T-helper 1 cell (primary cell): ENCODE measurements at places on chromosomes 7 and 10.

- no peak for DNase-seq
These were observed 111.0 kb downstream of the KAT6B start for GRCh38 chr10:74937266-74937856.

DNA sequence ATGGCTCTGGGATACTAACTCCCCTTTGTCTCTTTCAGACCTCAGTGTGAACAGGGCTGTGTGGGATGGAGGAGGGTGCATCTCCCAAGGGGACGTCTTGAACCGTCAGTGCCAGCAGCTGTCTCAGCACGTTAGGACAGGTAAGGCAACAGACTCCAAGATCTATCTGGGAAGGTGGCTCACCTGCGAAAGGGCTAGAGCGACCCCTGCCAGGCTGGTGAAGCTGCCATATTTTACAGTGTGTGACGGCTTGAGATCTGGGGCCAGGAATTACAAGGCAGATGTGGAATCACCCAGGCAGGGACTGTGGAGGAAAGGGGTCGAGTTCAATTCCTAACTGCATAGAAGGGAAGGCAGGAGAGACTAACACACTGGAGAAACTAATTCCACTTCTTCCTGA, 11.2 kb downstream of the MUC17 start:
- no peak for DNase-seq

GRCh38 chr7:122394512-122394911, 90.0 kb upstream of the FEZF1 start:
- no peak for DNase-seq

GRCh38 chr10:113920875-113921274, 66.4 kb downstream of the NHLRC2 start:
- DNase-seq = no peak

- no peak for DNase-seq
These were observed 634 bp downstream of the HECW1 start for GRCh38 chr7:43112941-43113621.

DNA sequence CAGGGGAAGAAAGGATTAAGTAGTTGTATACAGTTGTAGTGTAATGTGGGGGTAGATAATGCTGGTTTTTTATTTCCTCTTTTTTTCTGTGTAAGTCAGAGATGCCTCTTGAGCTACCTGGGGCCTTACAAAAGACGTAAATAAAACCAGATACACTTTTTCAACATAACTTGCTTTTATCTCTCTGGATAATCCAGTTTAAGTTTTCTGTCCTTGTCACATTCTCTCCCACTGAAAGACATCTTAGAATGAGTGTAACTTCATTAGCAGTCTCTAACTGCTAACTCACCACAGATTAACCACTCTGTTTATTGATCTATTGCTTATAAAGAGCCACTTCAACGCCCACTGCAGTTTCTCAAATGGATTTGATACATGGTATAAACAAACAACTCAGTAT, 64.1 kb upstream of the LRRN3 start:
- no peak for DNase-seq

DNA sequence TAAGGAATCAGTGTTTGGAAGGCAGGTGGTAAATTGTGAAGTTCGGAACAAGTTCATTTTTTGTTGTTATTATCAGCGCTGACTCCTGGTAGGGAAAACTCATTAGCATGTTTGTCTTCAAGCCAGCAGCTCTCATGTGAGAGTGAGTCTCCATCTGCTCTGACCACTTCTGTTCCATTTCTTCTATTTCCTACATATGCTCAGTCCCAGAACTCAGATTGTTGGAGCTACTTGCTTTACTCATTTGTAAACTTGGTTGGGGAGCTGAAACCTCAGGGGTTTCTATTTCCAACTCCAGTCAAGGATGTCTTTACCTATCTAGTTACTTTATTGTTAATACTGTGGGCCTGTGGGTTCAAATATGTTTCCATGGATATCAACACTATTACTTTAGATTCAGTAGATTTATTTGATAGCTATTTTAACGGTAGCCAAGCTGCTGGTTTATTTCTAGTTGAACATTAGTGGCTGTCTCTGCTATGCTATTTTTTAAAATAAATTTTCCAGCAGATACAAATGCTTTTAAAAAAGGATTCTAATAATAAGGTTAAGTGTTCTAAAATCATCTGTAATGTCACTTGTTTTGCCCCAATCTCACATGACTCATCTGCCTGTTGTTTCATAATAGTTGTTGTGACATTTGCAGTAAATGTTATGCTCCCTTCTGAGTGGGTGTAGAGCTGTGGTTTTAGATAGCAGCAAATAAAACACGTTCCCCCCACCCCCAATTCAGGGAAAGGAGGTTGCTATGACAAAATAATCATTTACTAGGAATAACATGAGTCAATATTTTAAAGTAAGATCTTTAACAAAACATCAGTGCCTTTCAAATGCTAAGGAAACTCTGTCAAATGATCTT, 143.3 kb downstream of the HDAC9 start:
- no peak for DNase-seq

DNA sequence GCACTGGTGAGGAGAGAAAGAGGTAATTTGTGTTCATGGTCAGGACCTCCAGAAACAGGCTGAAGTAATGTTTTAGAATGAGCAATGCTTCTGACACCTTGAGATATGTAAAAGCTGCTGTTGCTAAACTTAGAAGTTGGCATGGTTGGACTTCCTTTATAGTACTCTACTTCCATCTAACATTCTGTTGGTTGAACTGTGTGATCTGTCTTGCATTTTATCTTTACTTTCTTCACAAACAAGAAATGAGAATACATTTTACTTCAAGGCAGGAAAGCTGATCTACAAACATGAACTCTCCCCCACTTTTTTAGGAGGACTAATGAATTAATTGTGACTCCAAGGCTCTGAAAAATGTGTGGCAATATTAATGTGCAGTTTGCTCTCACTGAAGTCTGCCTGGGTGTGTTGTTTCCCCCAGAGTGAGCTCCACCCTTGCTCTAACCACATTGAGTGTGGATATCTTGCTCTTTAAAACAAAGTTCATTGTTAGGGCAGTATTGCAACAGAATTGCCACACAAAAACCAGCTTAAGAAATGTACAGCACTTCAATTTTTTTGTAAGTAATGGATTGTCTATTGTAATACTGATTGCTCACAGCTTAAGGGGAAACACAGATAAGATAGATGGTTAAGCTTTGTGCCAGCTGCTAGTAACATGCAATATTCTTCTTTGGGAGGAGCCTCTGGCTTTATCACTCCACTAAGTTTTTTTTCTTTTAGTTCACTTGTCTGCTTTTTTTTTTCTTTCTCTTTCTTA, 69.0 kb downstream of the ADD3 start:
- DNase-seq = no peak

GRCh38 chr7:28549998-28550397, 137.7 kb downstream of the CREB5 start:
- no peak for DNase-seq

DNA sequence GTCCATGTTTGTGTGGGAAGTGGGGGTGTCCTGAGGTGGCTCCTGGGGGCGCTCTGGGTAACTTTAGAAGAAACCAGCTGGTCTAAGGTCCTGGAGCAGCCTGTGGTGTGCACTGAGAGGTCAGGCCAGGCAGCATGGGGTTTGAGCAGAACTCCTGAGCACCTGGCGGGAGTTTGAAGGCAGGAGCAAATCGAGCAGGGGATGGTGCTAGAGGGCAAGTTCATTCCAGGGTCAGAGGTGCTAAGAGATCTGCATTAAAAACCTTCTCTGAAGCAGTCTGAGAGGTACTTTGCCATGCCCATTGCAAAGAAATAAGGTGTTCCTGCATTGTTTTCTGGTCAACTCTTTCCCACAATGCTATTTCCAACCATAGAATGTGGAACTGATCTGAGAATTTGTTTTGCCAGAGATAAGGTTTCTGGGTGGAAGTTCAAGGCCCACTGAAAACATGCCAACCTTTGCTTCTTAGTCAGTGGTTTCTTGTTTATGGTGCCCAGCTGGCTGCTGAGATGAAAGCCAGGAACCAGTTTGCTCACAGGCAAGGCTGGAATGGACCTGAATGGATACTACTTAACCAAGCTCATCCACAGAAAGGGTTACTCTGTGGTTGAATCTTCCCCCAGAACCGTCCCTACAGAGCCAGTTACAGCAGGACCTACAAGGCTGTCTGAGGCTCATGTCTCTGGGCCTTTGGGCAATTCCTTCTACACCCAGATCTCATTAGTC, 136.3 kb upstream of the TMEM72 start:
- DNase-seq = no peak

DNA sequence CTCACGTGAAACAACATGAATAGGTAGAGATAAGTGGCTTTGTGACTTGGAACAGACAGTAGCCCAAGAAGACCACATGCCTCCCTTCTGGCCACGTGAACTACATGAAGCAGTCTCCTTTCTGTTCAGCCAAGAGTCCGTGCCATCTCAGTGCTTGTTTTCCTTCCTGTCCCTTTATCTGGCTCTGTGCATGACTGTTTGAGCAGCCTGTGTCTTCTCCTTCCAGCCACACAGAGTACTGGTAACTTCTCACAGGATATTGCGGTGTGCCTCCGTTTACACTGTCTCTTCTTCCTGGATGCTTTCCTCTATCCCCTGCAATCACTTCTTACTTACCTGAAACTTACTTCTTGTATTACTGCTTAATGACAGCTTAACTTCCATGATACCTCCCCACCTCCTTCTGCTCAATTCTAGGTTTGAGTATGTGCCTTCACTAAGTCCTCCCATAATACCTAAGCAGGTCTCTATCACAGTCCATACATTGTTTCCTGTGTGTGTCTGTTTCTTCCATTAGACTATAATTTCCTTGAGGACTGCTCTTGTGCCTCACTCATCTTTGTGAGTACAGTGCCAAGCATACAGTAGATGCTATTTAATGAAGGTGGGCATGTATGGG, 748.7 kb downstream of the AUTS2 start:
- peak; percentile 5 for DNase-seq

DNA sequence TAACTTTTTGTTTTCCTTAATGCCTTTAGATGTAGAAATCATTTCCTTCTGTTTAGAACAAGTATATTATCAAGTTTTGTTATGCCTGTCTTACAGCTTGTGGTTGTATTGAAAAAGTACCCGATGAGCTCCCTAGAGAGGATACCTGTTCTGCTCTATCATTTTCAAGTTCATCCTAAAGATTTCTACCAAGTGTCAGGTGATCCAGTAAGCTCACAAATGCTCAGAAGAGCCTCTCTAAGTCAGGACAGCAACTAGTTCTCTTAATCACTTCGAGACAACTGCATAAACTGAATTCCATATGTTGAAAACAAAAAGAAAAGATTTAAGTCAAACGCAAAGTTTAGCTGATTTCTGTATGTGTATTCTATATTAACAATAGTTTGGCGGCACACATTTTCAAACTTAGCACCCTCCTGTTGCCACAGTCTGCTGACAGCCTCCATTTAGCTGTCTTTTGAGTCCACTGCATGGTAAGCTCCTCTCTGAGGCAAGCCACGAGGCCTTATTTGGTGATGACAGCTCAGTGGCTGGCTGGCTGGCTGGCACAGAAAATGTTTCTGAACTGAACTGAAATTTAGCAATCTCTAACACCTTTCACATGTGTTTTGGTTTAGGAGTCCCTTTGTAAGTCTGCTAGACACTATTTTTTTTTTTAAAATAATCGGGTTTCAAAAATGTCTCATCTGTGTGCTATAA, 59.4 kb downstream of the SEMA3C start:
- no peak for DNase-seq

DNA sequence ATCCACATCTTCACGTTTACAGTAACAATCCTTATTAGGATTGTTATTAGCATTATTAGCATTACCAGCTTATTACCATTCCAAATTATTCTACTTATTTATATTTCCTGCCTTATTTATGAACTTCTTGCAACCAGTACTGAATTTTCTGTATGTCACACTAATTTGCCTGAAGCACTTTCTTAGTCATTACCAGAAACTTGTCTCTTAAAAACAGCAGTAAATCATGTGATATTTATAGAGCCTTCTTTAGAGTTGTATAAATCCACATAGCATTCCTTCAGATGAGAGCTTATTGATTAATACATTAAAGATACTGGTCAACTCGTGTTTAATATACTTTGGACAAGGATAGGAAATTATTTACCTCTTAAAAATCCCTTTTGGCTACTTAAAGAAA, 618.6 kb downstream of the SUGCT start:
- DNase-seq = no peak

GRCh38 chr10:124725171-124725631, 19.0 kb downstream of the FAM53B start:
- no peak for DNase-seq

DNA sequence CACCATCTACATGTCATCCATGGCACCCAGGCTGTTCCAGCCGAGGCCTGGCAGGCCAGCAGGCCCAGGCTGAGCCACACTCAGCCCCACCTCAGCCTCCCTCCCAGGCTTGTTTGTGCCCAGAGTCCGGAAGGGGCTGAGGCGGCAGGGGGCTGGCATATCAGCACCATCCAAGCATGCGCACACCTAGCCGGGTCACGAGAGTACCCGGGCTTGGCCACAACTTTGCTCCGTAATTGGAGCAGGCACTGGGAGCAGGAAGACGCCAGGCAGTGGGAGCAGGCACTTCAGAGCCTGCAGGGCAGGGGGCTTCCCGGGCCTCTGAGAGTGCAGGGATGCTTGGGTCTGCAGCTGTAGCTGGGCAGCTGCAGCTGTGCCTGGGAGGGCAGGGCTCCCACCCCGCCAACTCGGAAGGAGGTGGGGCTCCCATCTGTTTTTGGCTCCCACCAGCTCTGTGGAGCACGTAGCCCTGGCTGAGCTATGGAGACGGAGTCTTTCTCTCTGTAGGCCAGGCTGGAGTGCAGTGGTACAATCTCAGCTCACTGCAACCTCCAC, 15.2 kb upstream of the TSPAN15 start:
- no peak for DNase-seq

GRCh38 chr7:25617214-25617613, 388.9 kb upstream of the NPVF start:
- DNase-seq = no peak

GRCh38 chr7:150378115-150378852, 846 bp upstream of the ZNF775 start:
- no peak for DNase-seq

- no peak for DNase-seq
These were observed 308.0 kb upstream of the KCND2 start for GRCh38 chr7:119964788-119965542.

DNA sequence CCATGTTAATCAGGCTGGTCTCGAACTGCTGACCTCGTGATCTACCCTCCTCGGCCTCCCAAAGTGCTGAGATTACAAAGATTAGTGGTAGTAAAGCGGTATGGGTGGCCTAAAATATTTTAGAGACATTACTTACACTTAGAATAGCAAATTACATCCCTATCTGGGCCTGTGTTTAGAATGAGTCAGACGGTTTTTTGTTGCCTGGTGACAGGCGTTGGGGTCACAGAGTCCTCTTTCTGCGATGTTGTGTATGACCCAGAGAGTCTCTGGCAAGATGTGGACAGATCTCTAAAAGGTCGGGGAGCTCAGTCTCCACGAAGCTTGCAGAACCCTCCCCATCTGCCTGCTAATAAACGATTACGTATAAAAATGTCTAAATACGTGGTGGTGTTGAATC, 39.6 kb upstream of the PRKCQ start:
- no peak for DNase-seq

DNA sequence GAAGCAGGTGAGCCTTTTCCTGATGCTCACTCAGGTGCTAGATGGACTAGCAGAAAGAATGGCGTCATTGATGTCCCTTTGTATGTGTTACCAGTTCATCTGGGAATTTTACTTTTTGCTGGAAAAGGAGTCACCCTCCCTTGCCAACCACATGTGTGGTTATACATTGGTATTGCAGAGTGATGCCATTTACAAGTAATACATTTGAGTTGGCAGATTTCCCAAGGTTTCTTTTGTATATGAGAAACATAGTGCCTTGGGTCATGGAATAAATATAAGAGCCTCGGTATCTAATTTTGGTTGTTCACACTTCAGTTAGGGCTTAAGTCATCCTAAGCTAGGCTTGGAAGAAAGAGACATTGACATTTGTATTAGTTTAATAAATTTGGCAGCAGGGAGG, 10.4 kb upstream of the ATXN7L1 start:
- no peak for DNase-seq
